Osteoblast (primary cell): ENCODE measurements at places on chromosomes 2 and 18. TPM values are rescaled to one million over a fixed set of nuclear protein-coding genes. Genes with fewer than 3 reads are reported as not detected.

GRCh38 chr18:3692691-3693090 lies 242.7 kb downstream of the TGIF1 start:
- no peak for DNase-seq

- no peak for DNase-seq
Measured at GRCh38 chr18:10791169-10791831, 265.5 kb downstream of the NAPG start.

- DNase-seq, result no peak
Measured at GRCh38 chr2:9118383-9118960, 88.1 kb upstream of the ASAP2 start.

DNA sequence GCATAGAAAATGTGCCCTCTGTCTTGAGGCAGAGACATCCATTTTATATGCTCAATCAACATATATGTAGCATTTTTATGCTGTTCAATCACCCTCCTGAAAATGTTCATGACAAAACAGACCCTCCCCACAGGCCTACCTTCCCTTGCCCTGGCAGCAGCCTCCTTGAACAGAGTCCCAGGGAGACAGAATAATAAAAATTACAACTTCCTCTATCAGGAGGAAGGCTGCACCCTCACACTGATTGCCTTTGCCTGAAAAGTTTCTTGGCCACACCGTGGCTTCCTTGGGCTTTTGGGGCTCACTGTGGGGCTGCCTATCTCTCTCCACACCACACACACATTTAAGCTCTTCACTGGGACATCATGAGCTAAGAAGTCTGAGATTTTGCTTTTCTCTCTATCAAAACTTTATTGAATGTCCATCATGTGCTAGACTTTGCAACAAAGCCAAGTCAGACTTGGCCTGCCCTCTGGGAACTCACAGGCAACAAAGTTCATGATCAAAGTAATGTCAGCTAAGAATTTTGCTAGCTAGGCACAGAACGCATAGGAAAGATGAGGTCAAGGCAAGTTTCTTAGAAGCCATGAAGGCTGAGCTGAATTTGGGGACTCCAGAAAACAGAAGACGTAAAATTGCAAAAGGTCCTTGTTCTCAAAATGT lies 101.6 kb downstream of the BCL2L11 start:
- DNase-seq, result no peak

Gene DOK6
- 2.7 and 3.6 TPM in 2 replicates for total RNA-seq

Gene PRSS56
- total RNA-seq, result not detected in 2 replicates

Gene PLGLB1
- 1.8 and 2.9 TPM in 2 replicates for total RNA-seq

DNA sequence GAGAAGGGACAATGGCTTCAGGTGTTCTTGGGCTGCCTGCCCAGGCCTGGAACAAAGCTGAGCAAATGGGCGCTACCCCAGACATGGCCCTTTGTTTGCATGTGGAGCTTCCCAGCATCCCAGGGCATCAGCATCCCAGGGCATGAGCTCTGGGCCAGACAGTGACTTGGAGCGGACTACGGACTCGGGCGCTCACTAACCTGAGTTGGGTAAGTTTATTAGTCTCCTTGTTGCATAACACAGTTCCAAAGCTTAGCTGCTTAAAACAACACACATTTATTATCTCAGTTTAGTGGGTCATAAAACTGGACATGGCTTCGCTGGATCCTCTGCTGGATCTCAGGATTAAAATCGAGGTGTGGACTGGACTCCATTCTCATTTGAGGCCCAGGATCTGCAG lies 35.8 kb downstream of the MC2R start:
- DNase-seq, result no peak

DNA sequence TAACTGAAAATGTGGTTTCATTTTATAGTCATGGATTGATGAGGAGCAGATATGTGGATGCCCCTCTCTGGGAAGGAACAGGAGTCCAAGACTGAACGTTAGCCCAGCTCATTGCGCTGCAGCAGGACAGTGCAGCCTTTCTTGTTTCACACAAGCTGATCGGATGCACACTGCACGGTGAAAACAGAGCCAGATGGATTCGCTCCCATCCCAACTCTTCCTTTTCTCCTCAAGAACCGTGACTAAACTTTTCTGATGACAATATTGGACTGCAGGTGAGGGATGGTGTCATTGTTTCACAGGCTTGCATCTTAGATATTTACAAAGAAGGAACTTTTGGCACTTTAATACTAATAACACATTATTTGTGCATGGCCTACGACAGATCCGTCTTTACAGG lies 33.8 kb upstream of the COPS8 start:
- DNase-seq, result no peak

- no peak for DNase-seq
Measured at GRCh38 chr2:78845664-78846185, 179.8 kb upstream of the REG3G start.

GRCh38 chr2:1400943-1401735 lies 12.1 kb upstream of the TPO start:
- DNase-seq, result no peak

DNA sequence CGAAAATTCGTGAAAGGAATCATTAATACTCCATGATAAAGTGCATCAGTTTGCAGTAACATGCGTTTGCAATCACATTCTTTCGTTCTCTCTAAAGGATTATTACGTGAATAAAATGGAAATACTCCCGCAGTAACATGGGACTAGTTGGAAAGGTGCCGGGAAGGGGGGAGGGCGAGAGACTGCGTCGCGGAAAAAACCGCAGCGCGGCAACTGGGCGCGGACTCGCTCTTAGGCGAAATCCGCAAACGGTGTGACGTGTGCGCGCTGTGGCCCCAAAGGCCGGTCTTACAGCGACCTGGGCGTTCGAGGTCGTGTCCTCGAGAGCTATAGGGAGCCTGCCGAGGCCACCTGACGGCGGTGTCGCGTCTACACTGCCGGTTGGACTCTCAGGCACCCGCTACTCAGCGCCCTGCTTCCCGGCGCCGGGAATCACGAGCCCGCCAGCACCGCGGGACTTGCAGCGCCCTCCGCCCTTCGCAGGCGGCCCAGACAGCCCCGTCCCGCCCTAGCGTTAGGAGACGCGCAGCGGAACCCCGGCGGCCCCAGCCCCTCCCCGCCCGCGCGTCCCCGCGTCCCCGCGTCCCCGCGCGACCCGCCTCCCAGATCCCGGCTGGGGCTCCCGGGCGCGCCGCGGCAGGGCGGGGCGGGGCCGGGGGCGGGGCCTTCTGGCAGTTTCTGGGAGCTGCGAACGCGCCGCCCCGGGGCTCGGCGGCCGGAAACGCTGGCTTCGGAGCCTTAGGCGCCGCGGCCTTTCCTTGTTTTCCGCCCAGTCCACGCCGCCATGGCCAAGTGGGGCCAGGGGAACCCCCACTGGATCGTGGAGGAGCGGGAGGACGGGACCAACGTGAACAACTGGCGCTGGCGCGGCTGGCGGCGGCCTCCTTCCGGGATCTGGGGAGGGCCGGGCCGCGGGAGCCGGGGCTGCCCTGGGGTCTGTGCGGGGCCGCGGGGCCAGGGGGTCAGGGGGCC lies 15.1 kb downstream of the C2orf74 start:
- peak; percentile 100 for DNase-seq

DNA sequence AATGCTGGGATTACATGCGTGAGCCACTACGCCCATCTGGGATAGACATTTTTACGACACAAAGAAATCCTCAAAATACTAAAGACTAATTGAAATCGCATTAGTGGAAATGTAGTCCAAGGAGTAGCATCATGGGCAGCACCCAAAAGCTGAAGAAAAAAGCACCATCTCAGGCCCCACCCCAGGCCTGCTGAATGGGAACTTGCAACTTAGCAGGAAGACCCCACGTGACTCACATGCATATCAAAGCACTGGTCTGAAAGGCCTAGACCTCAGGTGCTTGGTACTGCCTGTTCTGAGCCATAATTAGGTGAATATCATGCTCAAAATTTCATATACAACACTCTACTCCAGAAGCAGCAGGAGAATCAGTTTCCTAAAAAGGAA lies 28.9 kb downstream of the SPRED2 start:
- no peak for DNase-seq

GRCh38 chr18:48135436-48135966 lies 205.0 kb upstream of the SMAD2 start:
- peak; percentile 53 for DNase-seq

Gene BOK
- 33.3 and 41.3 TPM in 2 replicates for total RNA-seq

GRCh38 chr2:46913471-46914381 lies 1.9 kb downstream of the MCFD2 start:
- peak; percentile 93 for DNase-seq

DNA sequence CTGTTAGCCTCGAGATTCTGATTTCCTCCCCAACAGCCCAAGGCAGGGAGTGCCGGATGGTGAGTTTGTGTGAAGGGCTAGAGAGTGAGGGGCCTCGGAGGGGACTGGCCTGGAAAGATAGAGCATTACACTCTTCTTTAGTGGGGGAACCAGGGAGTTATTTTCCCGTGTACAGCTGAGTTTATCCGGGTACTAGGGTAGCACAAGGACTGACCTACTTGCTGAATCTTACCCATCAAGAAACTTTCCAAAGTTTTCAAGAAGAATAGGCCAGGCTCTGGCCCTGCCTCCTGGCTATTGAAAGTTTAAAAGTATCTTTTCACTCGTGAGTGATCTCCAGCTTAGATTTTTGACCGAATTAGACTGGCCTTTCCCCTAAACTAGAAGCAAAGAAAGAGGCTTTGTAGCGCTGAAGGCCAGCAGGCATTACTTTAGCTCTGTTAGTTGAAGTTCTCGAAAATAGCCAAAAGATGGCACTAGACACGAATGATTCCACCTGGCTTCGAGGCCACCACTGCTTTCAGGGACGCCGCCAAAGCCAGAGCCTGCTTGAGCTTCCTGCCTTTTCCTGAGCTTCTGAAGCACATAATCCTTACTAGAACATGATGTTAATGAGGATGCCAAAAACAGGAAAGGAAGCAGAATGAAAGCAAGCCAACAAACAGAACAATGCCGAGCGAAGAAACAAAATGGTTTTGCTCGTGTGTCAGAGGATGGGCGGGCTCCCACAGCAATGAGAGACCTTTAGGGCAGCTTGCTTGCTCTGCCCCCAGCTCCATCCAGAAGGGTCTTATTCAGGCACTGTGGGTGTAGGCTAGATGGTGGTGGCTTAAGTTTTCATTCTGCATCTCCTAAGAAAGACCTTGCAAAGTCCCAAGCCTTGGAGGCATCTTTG lies 55.8 kb downstream of the TSN start:
- peak; percentile 68 for DNase-seq

DNA sequence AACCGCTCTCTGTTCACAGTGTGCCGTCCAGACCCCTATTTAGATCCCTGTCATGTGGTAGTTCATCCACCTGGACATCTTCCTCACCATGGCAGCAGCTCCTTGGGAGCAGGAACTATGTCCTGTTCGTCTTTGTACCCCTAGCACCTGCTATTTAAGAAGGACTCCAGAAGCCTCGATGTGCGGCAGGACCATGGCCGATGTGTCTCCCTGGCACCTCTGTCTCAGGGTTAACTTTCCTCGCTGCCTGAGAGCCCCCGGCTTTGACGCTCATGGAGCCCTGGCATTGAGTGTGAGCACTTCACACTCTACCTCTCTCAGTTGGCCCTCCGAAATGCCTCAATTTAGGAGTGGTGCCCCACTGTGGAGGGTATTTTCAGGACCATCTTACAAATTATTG lies 152.0 kb downstream of the FAM210A start:
- no peak for DNase-seq

Gene COBLL1
- 10.9 and 17.4 TPM in 2 replicates for total RNA-seq

Gene DNMT3A
- total RNA-seq, result 14.7 and 18.5 TPM in 2 replicates

- no peak for DNase-seq
Measured at GRCh38 chr18:67117804-67118203, 398.7 kb downstream of the DSEL start.

DNA sequence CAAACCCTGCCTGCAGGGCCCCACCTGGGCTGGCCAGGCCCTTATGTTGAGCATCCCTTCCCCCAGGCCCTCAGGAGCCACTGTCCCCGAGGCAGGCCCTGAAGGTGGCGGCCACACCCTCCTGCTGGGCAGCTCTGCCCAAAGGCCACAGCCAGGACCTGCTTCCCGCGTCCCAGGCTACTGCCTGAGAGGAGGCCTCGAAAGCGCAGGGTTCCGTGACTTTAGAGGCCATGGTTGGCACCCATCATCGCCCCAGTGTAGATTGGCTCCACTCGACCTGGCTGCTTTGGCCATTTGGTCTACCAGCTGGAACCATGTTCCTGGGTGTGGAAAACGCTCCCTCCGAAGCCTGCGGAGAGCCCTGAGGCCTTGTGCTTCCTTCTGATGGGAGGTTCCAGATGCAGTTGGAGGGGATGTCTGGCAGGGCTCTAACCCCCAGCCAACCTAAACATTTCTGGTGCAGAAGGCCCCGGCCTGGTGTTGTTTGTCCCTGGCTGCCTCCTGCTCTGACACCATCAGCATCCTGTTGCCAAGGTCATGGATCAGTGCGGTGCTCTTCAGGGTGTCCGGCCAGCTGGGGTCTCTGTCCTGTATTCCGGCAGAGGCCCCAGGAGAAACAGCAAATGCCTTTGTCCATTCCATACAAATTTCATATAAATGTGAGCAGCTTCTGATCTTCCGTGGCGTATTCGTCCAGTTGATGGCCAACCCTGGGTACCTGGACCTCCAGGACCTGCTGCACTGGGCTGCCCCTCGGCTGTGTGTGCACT lies 14.7 kb downstream of the CAPN10 start:
- peak; percentile 78 for DNase-seq
